Natural killer cell (primary cell): ENCODE measurements at places on chromosomes 7 and 10. TPM values are rescaled to one million over a fixed set of nuclear protein-coding genes. Genes with fewer than 3 reads are reported as not detected.
A peak's percentile ranks its signal among the peaks of the same experiment; 100 is the strongest.

DNA sequence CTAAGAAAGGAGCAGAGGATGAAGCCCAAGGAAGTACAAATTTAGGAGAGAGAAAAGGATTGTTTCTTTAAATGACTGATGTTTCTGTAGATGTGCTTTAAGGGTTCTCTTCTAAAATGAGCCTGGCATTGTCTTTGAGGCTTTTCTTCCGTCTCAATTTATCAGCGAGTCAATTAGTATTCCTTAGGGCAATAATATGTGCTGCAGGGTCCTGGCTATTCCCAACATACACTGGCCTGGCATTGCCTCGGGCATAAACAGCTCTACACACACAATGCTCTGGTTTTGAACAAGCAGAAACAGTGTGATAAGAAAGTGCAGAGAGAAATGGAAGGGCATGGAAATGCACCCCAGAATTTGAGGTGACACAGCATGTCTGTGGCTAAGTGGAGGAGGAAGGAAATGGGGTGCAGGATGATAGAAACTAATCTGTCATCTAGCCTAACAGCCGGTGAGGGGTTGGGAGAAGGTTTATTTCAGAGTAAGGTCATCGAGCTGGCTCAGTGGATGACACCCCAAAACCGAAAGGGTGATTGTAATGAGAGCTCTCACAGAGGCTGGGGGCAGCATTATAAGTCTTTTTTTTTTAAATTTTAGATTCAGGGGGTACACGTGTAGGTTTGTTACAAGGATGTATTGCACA, 67.5 kb upstream of the ARHGAP21 start:
- DNase-seq, result no peak

DNA sequence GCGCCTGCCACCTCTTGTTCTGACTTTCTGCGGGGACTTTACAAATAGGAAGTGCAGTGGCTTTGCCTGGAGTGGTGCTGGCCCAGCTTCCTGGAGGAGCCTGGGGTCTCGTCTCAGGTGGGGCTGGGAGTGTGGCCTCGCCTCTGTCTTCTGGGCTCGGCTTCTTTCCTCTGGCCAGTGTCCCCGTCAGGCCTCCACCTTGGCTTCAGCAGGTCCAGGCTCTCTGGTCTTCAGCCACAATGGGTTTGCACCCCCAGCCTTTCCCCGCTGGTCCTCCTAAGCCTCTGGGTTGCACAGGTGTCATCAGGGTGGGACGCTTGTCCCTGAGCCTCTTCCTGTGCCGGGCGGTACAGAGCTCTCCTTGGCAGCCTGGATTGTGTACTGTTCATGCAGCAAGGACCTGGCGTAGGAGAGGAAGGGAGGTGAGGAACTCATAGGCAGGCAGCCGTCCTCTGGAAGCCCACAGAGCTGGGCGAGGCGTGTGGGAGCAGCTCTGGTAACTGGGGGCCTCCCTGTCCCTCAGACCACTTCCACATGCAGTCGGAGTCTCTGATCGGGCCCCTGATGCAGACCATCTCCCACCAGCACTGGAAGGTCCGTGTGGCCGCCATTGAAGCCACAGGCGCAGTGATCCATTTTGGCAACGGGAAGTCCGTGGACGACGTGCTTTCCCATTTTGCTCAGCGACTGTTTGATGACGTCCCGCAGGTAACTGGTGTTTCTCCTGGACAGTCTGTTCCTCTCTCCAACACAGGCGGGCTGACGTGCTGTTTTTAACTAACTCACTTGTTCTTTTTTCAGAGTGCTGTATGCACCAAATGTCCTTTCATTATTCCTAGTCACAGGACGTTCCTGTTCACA, 2.3 kb upstream of the PRKAR1B start:
- no peak for DNase-seq

DNA sequence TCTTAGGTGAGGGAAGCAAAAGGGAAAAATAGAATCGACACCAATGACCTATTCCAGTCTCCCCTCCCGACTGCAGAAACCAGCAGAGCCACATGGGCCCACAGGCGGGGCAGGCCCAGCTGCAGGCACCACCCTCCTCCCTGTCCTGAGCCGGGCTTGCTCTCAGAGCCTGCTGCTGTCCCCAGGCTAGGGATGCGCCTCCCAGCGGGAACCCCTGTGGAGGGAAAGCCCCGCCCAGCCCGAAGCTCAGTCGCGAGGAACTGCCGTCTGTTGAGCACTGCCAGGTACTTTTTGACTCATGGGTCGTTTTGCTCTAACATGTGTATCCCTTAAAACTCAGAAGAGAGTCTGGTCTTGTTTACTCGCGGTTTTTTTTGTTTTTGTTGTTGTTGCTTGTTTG, 124.5 kb upstream of the RET start:
- DNase-seq, result no peak

DNA sequence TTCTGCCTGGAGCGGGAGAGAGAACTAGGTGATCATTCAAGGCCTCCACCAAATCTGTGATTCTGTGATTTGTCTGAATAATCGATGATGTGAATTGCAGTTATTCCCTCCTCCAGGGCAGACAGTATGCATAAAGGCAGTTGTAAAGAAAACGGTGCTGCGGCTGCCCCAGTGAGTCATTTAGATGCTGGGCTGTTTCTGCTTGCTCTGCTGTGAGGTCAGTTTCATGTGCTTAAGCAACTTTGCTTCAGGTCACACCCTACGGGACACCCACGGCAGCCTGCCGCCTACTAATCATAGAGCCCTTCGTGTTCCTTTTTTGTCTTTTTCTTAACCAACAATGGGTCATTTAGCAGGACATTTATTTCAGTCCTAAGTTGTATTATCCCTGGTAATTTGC, 158.1 kb upstream of the PITRM1 start:
- no peak for DNase-seq

- no peak for DNase-seq
Observed at GRCh38 chr7:136312592-136312991, 335.4 kb upstream of the MTPN start.

DNA sequence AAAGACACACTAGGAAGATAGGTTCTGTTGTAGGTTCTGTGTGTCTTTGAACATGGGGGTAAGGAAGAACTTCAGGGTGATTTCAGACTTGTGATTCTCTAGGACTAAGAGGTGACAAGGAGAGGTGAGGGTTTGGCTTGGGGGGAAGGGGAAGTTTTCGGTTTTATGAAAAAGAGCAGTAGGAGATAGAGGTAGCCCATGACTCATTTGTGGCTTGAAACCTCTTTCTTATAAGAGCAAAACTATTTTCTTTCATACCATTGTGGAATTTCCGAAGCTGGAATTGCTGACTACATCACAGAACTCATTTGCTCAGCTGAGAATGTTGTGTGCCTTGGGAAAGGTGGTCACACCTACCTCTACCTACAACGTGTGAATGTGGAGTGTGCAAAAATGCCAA, 39.6 kb upstream of the IKZF1 start:
- DNase-seq, result peak; percentile 74

GRCh38 chr10:84015877-84016595, 123.3 kb upstream of the GHITM start:
- DNase-seq, result no peak

GRCh38 chr7:13850185-13850752, 139.2 kb downstream of the ETV1 start:
- peak; percentile 79 for DNase-seq

DNA sequence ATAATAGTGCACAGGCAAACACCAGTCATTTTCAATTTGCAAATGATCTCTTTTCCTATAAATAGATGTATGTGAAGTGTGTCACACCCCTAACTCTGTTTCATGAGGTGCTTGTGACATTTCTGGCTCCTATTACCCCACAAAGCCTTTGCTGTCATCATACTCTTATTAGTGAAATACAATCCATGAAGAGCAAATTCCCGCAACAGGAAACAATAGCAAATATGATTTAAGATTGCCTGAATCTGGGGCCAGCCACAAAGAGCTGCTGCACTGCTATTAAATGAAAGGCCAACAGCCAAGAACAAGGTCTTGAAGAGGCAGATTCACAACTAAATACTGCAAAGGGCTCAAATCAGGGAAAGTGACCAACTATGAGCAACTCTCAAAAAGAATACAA, 96.3 kb upstream of the CAV2 start:
- no peak for DNase-seq

GRCh38 chr7:125347269-125347668, 417.6 kb upstream of the POT1 start:
- DNase-seq, result no peak

DNA sequence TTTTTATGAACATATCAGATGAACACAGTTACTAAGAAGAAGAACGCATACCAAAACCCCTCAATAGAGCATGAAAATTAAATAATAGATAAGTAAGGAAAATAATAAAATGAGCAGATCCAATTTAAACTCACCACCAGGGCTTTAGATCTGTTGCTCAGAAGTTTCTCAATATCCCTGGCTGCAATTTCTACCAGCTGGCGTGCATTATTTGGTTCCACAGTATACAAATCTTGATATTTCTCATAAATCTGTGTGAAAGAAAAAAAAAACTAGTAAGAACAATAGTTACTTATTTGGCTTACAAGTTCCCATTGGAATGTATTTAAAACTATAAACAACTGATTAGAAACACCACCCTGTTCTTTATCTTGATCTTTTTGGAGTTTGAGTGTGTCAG, 108.6 kb downstream of the CACNA2D1 start:
- DNase-seq, result no peak

- DNase-seq, result no peak
Observed at GRCh38 chr10:100146875-100147650, 38.8 kb downstream of the ERLIN1 start.

- no peak for DNase-seq
Observed at GRCh38 chr7:71485586-71485985, 353.6 kb downstream of the GALNT17 start.

GRCh38 chr10:128540781-128541761, 414.8 kb upstream of the MKI67 start:
- DNase-seq, result no peak

DNA sequence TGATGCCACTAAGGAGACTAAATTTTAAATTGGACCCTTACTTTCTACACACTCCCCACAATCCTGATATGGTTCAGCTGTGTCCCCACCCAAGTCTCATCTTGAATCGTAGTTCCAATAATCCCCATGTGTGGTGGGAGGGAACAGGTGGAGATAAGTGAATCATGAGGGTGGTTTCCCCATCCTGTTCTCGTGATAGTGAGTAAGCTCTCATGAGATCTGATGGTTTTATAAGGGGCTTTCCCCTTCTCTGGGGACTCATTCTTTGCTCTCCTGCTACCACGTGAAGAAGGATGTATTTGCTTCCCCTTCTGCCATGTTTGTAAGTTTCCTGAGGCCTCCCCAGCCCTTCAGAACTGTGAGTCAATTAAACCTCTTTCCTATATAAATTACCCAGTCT, 18.4 kb upstream of the BET1 start:
- peak; percentile 14 for DNase-seq

DNA sequence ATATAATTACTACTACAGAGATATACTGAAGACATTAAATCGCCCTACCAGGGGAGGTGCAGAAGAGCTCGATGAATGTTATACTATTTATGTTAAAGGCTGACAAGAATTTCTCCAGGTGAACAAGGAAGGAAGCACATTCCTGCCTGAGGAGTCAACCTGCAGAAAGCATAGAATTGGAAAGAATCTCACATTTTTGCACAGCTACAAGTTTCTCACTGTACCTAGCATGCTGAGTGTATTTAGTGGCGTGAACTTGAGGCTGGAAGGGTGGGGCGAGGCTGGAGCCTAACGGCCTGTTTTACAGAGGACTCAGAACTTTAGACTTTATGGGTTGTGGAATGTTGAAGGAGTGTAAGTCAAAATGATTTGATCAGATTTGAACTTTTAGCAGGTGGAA, 373.6 kb upstream of the LRGUK start:
- no peak for DNase-seq

- DNase-seq, result no peak
Observed at GRCh38 chr10:14048930-14049613, 281.7 kb downstream of the FRMD4A start.

DNA sequence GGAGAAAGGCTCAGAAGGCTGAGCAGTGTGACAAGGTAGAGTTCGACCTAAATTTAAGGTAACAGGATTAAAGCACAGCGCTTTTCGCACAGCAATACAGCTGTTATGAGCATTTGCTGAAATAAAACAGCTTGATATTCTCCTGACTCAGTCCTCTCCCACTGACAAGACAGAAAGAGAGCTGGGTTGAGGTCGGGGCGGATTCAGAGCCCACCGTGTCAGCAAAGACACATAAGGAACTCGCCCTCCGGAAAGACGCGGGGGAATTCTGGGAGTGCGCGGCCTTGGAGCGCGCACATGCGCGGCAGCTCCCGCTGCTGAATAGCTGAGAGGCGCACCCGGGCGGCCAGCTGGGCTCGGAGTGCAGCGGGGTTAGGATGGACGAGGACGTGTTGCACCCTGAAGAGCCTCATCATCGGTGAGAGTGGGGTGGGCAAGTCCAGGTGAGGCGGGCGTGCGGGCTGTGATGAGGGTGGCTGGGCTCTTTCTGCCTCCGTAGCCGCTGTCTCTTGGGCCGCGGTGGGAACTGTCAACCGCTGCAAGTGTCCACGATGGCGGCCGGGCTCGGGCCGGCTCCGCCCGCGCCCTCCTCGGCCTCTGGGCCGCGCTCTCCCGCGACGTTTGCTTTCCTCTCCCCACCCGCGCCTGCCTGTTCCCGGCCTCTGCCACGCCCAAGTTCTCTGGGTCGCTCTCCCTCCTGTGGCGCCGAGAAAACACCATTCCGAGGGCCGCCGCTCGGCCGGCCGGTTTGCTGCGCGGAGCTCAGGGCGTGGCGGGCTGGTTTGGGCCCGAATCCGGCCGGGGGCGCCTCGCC, 120.6 kb downstream of the LYZL1 start:
- peak; percentile 58 for DNase-seq

DNA sequence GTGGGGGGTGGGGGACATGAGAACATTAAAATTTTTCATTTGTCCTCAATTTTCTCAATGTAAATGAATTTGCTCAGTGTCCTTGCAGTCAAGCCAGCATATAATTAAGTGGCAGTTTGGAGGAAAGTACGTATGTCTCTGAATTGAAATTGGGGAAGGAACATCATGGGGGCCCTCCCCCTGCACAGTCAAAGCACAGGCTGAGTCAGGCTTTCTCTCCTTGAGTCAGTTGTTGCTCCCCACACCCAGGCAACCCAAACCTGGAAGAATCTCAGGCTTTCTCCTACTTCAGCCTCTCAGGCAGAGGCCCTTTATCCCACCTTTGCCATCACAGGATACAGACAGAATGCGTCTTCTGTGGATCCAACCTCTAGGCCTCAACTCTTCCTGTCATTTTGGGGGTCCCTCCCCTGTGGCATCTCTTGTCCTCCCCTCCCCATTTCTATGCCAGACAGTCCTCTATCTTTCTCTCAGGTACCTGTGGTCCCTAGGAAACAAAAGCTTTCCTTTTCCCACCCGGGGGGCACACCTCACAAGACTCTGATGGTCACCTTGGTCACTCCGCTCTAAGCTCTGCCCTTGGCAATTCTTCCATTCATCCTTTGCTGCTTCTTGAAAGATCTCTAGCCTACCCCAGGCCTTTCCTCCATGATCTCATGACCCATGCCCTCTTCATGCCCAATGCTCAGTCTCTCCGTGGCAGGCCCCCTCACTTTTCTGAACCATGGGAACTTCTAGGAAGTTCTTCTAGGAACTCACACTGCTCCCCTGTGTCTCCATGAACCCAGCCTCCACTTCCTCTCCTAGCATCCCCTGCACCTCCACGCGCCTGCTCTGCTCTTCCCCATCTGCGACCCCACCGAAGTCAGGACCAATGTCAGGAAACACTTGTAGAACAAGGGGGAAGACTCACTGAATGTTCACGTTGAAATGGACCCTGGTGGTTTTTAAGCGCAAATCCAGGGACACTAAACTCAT, 40.4 kb downstream of the CREB3L2 start:
- no peak for DNase-seq

The AKR1C3 gene
- total RNA-seq, result 137 TPM

The IFIT1B gene
- total RNA-seq, result not detected

The LRRC61 gene
- total RNA-seq, result 7.3 TPM

The CCDC3 gene
- 0.23 TPM for total RNA-seq

The GJD4 gene
- not detected for total RNA-seq

The ZNF804B gene
- not detected for total RNA-seq

The WASHC2A gene
- 60.2 TPM for total RNA-seq

The TEX36 gene
- total RNA-seq, result not detected

The LRCH4 gene
- 289 TPM for total RNA-seq
